ENCODE measurements at places on chromosomes 6 and 20.

- no peak for DNase-seq
Measured at GRCh38 chr6:33947047-33947446, 143.2 kb upstream of the MLN start.

DNA sequence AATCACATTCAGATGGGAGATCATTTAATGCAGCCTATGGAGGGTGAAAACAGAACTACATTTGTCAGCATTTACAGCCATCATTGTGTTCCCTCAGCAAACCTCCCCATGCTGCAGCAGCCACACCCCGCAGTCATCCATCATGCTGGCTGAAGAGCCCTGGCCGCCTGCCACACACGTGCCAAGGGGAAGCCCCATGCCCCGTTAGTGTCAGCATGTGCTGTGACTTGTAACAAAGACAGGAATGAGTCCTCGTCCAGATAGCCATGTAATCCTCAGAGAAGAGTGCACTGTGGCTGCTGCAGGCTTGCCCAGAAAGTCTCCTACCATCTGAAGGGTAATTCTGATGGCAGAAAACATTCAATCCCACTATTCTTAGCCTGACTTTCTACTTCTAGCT lies 1097.8 kb downstream of the KIF16B start:
- peak; percentile 41 for DNase-seq

DNA sequence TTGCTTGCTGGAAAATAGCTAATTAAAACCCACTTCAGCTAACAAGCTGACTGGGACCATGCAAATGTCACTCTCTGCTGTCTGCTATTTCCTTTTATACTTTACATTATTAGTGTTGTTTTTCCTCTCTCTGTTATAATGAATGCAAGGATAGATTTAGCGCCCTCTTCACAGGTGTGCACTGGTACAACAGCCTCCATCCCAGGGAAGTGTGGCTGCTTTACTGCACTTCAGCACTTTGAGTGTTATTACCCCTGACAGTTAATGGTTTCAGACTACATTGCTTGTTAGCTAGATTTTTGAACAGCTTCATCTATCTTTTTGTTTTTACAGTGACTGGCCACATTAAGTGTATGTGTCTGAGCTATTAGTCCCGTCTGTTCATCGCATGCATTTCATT lies 405.7 kb downstream of the RNF144B start:
- no peak for DNase-seq

GRCh38 chr20:31967830-31968249 lies at the start of gene XKR7:
Gene XKR7 (plus strand): TSS chr20:31968151. CDS start chr20:31968176, 25 bp downstream.
- DNase-seq = no peak

GRCh38 chr20:62219992-62220665 lies at the start of gene HRH3:
Gene HRH3 (minus strand): TSS chr20:62220278. CDS start chr20:62219970, 308 bp downstream.
- no peak for DNase-seq

DNA sequence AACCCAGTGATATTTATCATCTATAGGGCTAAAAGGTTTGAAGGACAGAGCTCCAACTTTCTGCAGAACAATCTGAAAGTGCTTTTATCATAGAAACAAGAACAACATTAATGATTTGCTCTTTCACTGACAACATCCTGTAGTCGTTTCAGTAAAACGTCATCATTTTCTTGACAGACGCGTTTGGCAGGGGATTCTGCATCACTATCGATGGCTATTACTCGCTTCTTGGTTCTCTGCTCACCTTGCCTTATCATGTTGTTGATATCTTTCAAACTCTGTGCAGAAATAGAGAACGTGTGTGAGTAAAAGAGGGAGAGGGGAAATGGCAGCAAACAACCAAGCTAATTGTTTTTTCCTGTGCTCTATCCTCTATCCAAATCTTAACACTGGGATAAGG lies 47.1 kb upstream of the SAMHD1 start:
- no peak for DNase-seq

GRCh38 chr6:26351544-26351953 lies 13.4 kb upstream of the BTN3A2 start:
- DNase-seq = no peak

- DNase-seq = no peak
Measured at GRCh38 chr6:3549314-3549940, 92.6 kb upstream of the SLC22A23 start.

DNA sequence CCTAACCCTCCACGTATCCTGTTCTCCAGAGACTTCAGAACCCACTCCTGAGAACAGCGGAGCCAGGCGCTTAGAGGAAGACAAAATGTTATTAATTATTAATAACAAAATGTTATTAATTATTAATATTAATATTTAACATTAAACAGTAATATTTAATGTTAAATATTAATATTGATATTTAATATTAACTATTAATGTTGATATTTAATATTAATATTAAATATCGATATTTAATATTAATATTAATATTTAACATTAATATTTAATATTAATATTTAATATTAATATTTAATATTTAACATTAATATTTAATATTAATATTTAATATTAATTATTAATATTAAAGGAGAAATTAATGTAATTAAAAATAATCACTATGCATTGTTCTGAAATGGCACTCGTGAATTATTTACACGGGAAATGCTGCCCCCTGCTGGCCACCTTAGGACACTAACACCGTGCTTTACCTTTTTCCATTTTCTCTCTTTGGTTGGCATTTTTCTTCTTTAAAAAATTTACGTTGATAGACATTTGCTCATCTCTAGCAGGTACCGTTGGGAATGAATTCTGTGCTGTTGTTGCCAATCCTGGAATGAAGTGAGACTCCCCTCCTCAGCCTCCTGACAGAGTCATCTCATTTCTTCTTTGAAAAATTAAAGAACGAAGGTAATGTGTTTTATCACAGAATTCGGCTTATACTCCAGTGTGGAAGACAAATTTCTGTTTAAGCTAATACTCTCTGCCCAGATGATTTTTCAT lies 7.5 kb upstream of the GGTLC1 start:
- DNase-seq = no peak

DNA sequence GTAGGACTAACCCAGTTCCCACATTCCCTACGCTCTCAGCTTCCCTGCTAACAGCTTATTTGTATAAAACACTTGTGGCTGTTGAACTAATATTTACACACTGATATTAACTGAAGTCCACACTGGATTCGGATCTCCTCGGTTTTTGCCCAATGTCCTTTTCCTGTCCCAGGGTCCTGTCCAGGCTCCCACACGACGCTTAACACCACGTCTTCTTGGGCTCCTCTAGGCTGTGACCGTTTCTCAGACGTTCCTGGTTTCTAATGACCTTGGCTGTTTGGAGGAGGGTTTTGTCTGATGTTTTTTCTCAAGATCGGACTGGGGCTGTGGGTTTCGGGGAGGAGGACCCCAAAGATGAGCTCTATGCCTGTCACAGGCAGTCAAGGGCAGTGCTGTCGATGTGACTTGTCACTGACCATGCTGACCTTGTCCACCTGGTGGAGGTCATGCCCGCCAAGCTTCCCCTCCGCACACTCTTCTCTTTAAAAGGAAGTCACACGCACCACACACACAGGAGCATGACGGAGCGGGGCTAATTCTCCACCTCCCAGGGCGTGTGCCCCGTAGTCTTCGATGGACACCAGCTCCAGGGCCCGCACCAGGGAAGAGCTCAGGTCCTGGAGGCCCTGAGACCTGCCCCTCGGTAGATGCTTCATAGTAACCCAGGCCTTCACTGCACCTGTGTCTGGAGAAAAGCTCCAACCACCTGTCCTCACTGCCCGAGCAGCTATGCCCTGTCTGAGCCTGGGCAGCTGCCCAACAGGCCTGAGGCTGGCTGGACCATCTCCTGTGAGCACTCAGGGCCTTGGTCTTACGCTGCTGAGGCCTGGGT lies 72.0 kb downstream of the TTLL2 start:
- DNase-seq = no peak

DNA sequence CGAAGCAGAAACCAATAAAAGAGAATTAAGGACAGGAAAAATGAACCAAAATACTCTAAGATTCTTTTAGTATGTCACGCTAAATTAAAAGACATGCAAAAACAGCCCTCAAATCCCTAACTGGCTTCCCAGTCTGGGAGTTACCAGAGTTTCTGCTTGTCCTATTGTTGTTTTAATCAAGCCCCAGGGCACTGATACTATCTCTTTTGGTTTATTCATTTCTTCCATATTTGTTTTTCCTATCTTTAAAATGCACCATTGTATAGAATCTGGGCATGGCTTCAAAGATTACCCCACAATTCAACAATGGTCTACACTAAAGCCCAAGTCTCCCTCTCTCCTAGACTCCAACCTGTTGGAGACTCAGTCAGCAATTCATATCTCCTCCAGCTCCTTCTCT lies 169.1 kb downstream of the MYLK4 start:
- no peak for DNase-seq

- DNase-seq = no peak
Measured at GRCh38 chr6:131255434-131255833, 120.2 kb downstream of the AKAP7 start.

- DNase-seq = no peak
Measured at GRCh38 chr6:124260337-124260736, 456.7 kb downstream of the NKAIN2 start.

DNA sequence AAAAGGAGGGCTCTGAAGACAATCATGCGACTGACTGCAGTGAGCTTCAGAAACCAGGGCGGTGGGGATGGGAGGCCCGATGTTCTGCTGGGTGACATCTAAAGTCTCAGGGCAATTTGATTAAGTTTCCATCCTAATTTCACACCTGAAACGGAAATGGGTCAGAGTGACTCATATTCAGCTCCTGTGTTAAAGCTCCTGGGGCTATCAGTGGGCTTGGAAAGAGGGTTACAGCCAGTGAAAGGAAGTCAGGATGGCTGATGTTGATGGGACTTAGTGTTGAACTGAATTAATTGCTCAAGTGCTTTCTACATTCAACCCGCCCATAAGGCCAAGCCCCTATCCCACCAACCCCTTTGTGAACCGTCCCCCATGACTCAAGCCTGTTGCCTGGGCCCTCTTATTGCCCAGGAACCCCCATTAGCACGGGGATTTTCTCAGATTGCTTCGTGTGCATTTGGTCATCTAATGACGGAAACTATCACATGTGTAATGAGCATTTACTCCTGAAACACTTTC lies 47.1 kb upstream of the TBC1D7 start:
- DNase-seq = peak; percentile 71

DNA sequence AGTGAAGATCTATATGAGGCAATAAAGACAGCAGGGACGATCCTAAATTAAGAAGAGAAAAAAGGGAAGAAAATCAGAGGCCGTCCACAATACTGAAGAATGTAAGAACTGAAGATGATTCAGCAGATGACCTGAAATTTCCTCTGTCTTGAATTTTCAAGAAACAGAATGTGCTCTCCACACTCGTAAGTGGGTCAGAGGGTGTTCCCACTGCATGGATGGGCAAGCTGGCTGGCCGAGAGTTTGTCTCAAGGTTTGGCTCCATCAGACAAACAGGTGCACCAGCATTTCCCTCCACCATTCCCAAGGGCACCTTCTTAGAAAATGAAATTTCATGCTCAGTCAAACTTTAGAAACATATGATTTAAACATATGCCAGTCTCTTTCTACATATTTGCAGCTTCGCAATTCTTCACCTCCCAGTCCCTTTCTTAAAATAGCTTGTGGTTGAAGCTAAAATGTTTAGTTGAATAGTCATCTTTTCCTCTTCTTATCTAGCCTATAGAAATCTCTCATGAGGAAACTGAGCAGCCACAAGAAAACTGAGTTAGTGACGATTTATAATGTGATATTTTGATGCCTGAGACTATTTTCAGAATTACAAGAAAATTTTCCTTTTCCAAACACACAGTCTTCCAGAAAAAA lies 576.4 kb downstream of the PRKN start:
- no peak for DNase-seq

DNA sequence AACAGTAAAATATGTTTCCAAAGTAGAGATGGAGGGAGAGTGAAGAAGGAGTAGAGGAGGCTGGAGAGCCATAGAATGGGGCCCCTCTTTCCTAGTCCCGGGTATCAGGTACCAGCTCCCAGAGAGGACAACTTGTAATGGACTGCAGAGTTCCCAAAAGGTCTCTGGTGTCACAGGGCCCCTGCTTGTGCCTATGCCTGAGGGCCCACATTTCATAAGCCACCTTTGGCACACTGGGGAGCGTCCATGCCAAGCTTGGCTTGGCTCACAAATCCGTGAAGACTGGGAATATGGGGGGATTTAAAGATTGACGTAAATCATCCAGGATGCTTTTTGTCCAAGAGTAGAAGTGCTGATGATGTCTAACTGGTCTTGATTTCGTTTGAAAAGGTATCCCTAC lies 16.4 kb upstream of the SLC22A3 start:
- DNase-seq = no peak

- peak; percentile 71 for DNase-seq
Measured at GRCh38 chr6:36592221-36592655, 1.9 kb upstream of the SRSF3 start.

DNA sequence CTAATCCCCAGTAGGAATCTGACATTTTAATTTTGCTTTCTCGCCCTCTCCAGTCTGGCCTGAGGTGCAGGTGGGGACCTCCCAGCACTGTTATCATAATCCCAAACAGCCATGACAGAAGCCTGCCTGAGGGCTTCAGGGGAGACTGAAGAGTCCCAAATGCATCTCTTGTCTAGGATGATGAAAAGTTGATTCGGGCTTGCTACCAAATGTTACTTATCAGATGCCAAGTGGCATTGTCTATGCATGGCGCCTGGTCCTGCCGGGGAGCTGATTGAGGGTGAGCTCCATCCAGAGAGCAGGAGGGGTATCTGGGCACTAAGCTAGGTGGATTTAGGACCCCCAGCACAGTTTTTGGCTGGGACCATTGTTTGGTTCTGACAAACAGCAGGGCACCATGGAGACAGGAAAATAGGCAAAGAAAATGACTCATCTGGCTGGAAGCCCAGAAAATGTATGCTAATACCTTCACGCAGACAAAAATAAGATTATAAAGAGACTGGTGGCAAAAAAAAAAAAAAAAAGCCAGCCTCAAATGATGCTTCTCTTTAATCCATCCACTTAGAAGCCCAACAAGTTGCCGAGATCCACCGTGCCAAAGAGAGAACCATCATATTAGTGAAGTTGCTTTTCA lies 513.7 kb upstream of the SULF2 start:
- no peak for DNase-seq

- DNase-seq = no peak
Measured at GRCh38 chr20:19018881-19019280, 193.6 kb upstream of the SLC24A3 start.

DNA sequence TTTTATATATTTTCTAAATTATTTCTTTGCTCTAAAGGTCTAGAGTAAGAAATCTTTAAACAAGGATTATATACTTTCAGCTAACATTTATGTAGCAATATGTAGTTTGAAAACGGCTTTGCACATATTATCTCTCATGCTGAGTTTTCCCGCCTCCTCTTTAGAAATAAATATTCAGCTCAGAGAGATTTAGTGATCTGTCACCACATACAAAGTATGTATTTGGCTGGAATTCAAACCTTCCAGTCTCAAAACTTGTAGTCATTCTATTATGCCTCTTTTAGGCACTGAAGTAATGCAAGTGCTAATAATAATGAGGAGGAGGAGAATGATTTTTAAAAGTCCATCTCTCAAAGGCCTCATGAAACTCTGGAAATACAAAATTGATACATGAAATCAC lies 525.0 kb downstream of the GRIK2 start:
- no peak for DNase-seq

- DNase-seq = no peak
Measured at GRCh38 chr6:56891754-56892153, 63.2 kb upstream of the BEND6 start.

GRCh38 chr20:34302312-34302722 lies 838 bp downstream of the AHCY start:
- DNase-seq = no peak
